Calu3 (cell line): ENCODE measurements at places on chromosomes 1 and 21. TPM values are rescaled to one million over a fixed set of nuclear protein-coding genes. Genes with fewer than 3 reads are reported as not detected.

FCRL2 gene
- 0.14 and 0.47 TPM in 2 replicates for total RNA-seq

GRCh38 chr1:237911911-237912310 is 21.2 kb upstream of the ZP4 start:
- DNase-seq, result no peak

DNA sequence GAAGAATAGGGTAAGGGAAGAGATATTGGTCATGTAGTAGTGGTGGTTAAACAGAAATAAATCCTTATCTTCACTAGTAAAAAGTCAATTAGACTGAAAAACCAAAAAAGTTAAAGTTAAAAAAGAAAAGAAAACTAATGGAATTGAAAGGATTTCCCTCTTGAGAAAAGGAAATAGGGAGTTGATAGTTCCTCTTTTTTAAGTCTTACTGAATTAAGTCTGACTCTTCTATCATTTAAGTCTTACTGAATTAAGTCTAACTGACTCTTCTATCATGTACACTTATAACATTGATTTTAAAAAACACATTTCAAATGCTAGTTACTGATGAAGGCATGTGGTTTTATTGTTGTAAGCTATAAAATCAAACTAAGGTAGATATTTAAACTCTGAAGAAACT is 49.5 kb upstream of the TENT5C start:
- DNase-seq, result no peak

- DNase-seq, result no peak
Observed at GRCh38 chr21:25964926-25965325, 205.6 kb downstream of the APP start.

DNA sequence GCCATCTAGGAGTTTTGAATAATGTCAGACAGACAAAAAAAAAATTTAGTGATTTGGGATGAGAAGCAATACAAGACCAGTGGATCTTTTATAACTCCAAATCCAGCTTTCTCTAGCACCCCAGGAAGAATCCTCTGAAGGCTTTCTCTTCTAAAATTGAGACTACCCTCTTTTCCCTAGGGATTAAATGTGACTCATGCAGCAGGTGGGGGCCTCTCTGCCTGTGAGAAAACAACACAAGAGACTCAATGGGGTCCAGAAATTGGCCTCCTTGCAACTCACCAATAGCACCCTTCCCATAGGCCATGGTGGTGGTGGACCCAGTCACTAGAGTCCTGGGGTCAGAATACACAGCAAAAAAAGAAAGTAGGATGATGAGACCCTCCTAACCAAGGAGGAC is 120.3 kb upstream of the ATP1A1 start:
- no peak for DNase-seq

GRCh38 chr1:32724678-32725614 is 22.4 kb upstream of the SYNC start:
- peak; percentile 49 for DNase-seq
